ENCODE measurements at places on chromosomes 7 and 10.

DNA sequence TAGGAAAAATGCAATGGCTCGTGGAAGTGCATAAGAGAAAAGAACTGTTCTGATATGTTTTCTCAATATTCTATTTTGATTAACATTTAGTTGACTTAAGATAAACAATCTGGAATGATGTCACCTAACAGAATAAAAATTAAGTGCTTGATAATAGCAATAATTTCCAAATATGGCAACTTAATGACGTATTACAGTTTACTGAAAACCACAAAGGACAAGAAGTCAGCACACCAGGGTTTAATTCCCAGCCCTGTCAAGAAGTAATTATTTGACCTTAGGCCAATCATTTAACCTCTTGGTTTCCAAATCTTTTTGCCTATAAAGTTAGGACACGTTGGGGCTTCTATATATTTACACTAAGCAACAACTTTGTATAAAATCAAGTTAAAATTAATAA is 95.7 kb downstream of the CABCOCO1 start:
- DNase-seq, result no peak

GRCh38 chr10:82390866-82391658 is 516.1 kb downstream of the NRG3 start:
- DNase-seq, result no peak

- no peak for DNase-seq
Measured at GRCh38 chr10:408236-408635, 273.0 kb downstream of the ZMYND11 start.

DNA sequence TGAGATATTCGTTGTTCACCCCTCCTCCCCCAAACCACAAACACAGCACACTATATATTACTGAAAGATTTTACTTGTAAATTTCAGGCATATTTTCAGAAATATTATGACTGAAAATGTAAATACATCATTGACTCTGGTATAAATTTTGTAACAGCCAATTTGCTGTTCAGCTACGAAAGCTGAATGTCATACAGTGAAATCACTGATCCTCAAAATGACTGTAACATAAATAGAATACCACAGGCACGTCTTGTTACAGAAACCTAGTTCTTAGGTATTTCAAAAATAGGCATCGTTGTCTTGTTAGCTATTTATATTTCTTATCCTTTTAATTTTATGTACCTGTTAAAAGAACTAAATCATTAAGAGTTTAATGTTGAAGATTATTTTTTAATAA is 15.1 kb downstream of the TRUB1 start:
- DNase-seq, result no peak

GRCh38 chr10:14476006-14476405 is 145.3 kb upstream of the FRMD4A start:
- no peak for DNase-seq

DNA sequence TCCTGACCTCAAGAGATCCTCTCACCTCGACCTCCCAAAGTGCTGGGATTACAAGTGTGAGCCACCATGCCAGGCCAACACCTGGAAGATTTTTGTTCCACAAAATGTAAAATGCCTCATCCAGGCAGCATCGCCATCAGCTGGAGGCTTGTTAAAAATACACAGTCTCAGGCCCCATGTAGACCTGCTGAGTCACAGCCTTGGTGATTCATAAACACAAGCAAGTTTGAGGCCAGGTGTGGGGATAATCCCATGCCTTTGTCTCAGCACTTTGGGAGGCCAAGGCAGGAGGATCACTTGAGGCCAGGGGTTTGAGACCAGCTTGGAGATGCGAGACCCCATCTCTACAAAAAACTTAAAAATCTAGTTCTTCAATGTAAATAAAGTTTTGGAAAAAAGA is 49.1 kb upstream of the FOXK1 start:
- no peak for DNase-seq

DNA sequence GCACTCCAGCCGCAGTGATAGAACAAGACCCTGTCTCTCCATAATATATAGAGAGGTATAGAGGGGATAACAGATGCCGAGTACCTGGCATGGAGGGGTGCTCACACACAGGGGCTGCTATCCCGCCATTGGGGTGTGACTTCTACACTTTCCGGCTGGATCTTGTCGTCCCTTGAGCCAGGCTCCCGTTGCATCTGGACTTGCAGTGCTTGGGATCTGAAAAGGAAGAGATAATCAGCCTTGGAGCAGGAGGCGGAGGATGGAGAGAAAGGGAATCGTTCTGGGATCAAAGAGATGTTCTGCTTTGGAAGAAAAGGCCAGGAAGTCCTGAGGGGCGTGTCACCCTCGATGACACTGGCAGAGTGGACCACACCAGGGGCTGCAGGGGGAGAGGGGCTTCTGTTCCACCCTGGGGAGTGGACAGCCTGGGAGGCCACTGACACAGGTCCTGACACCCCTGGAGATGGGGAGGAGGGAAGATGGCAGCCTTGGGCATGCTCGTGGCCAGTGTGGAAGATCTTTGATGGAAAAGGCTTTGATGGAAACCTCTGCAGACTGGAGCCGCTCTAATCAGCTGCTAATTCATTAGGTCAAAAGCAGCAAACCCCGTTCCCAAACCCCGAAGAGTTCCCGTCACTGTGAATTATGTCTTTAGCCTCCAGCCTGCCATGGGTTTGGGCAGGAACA is 85.1 kb downstream of the CARD11 start:
- DNase-seq, result no peak

DNA sequence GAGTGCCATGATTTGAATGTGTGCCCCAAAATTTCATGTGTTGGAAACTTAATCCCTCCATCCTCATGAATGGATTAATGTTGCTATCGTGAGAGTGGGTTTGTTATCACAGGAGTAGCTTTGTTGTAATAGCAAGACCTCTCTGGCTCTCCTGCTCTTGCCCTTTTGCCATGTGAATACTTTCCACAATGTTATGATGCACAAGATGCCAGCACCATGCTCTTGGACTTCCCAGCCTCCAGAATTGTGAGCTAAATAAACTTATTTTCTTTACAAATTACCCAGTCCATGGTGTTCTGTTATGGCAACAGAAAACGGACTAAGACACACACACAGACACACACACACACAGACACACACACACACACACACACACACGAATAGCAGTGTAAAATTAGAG is 51.3 kb upstream of the TM9SF3 start:
- no peak for DNase-seq

- DNase-seq, result no peak
Measured at GRCh38 chr10:97483921-97484320, 14.3 kb downstream of the MMS19 start.

DNA sequence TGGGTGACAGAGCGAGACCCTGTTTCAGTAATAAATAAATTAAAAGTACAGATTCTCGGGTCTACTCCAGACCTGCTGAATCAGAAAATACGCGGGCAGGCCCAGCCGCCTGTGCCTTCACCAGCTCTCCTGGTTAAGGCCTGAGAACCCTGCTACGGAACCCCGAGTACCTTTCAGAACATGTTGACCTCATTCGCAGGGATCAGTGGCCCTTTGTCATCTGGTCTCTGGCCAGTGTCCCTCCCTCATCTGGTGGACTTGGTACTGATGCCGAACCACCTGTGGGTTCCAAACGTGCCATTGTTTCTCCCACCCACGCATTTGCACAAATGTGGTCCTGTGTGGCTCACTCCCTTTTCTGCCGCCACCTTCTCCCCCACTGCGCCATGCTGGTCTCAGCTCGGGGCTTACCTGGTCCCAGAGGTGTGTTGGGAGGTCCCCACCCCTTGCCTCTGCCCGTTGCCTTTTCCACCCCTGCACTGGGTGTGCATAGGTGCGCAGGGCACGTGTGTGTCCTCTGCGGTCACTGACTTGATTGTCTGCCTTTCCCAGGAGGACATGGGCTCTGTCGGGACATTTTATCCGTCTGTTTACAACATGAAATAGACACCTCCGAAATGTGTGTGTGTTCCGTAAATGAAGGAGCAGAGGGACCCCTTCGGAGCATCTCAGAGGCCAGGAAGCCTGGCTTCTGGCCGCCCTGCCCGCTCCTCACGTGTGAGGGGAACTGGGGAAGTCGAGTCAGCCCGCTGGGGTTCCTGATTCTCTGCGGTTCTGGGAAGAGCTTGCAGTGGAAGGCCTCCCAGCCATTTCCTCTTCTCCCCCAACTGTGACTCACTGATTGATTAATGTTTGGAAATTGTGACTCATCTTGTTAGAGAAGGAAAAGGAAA is 135.2 kb downstream of the CUX1 start:
- no peak for DNase-seq

GRCh38 chr10:53977267-53977666 is 823.8 kb downstream of the PCDH15 start:
- no peak for DNase-seq

DNA sequence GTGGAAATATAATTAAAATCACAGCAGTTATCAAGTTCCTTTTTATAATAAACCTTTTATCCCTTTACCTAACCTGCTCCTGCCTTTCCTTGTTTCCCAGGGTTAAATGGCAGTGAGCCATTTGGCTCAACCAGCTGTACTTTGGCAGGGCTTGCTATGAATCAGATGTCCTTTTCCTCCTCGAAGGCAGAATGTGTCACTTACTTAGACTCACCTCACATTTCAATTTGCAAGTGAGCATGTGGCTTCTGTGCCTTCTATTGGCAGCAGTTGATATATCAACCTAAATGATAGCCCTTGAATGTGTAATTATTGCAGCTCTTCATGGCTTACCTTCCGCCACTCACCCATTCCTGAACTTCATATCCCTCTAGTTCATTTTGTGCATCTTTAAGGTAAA is 301.7 kb downstream of the CSTF2T start:
- DNase-seq, result no peak
